Cerebellar cortex (tissue), 1 donor: ENCODE measurements at places on chromosomes 5 and 9.

GRCh38 chr5:115257981-115258380 lies 4.7 kb downstream of the PGGT1B start:
- no peak for DNase-seq

- no peak for DNase-seq
These were observed 279.6 kb downstream of the ARRDC3 start for GRCh38 chr5:91103353-91104061.

GRCh38 chr9:136255166-136255538 lies 9.5 kb upstream of the QSOX2 start:
- DNase-seq = no peak

- peak; percentile 78 for DNase-seq
These were observed 83.5 kb downstream of the PDE4D start for GRCh38 chr5:59810041-59810440.

GRCh38 chr5:3590161-3590966 lies 5.3 kb upstream of the IRX1 start:
- DNase-seq = no peak

DNA sequence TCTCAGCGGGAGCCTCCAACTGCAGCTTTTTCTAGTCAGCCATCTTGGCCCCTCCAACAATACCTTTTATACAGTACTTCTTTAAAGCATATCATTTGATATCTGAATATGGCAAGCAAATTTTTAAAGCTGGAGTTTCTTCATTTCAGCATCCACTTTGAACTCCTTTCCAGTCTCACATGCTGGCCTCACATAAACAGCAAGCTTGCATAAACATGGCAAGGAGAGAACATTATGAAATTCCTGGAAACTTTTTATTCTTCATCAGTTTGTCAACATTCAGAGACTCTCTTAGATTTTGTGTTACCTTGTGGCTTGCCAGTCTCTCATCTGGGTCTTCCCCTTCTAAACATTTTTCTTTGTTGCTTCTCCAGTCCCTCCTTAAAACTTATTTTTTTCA lies 745.3 kb downstream of the NR2F1-AS1 start:
- no peak for DNase-seq

DNA sequence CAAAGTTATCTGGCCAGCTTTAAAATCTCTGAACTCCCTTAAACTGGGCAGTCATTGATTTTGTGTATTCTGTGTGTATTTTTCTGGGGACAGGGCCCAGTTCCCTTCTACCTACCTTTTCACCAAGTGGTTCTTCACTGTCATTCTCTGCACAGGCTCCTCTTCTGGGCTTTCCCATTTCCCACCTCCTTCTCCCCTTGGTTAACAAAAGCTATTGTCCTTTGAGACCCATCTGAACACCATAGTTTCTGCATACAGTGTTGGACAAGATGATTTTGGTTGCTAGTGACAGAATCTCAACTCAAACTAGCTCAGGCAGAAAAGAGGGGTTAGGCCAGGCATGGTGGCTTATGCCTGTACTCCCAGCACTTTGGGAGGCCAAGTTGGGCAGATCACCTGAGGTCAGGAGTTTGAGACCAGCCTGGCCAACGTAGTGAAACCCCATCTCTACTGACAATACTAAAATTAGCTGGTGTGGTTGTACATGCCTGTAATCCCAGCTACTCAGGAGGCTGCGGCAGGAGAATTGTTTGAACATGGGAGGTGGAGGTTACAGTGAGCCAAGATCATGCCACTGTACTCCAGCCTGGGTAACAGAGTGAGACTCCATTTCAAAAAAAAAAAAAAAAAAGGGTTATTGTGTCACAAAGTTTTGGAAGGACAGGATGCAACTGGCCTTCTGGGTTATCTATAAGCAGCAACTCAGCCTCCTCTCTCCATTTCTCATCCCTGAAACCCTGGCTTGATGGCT lies 31.0 kb upstream of the ANKRD34B start:
- peak; percentile 1 for DNase-seq

DNA sequence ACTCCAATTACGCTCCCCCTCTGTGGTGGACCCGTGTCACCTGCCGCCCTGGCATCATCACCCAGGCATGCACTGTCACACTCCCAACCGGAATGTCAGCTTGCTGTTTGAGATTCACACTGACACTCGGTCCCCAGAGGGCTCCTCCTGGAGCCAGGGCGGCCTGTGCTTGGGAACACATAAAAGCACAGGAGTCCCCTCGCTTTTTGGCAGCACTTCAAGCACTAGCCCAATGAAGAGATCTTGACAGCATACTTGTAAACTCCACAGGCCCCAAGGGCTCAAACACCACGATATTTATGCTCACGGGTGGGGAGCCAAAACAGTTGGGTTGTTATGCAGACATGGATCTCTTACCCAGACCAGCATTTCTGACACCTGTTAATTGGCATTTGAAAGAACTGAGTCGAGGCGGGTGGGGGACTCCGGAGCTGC lies 90.8 kb upstream of the EGFLAM start:
- DNase-seq = no peak
